K562 (cell line): ENCODE measurements at places on chromosomes 1 and 21.

DNA sequence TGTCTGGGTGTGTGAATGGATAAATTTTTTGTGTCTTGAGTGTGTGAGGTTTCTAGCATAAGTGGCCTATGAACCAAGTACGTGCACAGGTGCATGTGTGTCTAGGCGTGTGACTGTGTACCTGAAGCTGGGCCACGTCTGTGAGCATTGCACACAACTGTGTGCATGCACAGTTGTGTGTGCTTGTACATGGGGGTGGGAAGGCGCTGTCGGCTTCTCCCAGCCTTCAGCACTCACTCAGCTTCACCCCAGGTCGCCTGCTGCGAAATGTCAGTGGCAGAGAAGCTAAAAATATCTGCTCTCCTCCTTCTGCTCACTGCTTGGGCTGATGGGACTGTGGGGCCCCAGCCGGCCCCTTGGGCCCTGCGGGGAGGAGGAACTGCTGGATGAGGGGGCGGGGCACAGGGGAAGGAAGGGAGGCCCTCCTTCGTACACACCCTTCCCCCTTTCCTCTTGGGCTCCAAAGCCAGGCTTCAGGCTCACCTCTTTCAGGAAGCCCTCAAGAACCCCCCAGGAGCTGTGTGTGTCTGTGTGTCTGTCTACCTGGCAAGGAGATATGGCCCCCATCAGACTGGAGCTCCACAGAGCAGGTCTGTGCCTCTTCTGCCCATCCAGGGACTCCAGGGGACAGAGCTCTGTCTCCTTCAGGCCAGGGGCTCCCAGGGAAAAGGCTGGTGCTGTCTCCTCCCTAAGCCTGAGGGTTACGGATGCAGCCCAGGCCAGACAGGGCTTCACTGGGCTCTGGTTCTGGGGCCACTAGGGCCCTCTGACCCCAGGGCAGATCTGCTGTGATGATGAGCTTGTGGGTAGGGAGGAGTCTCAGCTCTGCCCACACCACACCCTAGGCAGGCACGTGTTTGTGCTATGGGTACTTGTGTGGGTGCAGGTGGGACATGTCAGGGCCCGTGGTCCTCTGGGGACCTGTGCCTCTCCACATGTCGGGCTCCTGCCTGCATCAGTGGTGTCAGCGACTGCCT, 35.6 kb upstream of the WASF2 start:
- peak; percentile 97 for DNase-seq

- no peak for DNase-seq
Observed at GRCh38 chr1:36151845-36152203, 2.5 kb upstream of the TRAPPC3 start.

DNA sequence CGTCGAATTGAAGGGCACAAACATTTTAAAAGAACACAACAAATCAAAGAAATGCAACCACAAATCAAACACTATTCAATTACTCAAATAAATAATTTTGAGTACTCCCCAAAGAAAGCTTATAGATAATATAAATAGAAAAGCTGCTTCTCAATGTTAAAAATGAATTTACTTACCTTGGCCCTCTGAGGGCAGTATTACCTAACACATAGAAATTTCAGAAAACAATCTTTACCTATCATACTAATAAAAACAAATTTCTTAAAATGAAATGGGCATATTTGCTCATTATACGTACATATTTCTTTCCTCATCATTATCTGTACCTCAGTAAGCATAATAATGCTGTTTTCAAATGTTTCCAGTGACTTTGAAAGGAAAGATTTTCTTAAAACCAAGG, 141.8 kb downstream of the AKT3 start:
- DNase-seq = no peak

DNA sequence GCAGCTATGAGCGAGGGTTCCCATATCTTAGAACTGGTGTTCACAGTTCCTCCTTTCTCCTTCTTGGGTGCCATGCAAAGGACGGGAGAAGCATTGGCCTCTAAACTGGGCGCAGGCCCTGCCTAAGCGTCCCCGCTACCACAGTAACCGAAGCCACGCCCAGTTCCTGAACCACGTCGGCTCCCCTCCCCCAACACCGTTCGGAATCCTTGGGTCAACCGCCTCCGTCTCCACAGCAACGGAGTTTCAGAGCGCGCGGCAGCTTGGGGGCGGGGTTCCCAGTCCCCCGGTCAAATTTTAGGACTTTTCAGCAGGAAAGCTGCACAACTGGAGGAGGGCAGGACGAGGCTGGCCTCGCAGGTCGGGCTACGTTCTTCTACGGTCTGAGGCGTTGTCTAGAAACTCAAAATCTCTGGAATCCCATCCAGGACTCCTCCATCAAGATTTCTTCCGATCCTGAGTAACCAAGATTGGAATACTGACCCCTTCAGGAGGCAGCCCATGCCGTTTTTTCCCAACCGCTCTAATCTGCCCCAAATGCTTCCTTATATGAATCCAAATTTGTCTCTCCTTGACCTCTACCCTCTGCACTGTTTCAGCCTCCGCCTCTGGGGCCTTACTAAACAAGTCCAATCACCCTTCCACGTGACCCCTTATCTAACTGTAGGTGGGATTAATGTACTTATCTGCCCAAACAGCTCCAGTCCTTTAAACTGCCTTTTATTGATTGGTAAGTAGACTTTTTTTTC, at the start of gene SPAG17:
Gene SPAG17, minus strand, starts transcription at position 145 of the 749 bp plus-strand sequence. Its CDS starts 71 bp downstream, at position 74.
- DNase-seq = peak; percentile 79

GRCh38 chr1:10979483-10979920, 33.0 kb upstream of the TARDBP start:
- no peak for DNase-seq

DNA sequence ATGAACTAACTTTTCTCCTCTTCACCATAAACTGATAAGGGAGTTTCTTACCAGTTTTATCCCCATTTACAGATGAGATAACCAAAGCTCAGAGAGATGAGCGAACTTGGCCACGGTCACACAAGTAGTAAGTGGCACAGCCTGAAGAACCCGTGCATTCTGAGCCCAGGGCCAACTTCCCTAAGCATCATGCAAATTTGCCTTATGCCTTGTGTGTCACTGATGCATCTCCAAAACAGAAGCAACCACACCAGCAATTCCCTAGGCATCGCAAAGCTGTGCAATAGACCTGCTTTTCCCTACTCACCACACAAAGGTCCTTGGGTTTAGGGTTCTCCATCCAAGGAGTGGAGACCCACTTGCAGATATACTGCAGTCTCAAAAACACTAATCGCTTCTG, 304.5 kb upstream of the KAZN start:
- DNase-seq = no peak

GRCh38 chr1:152479792-152480595, 30.6 kb upstream of the LCE5A start:
- peak; percentile 65 for DNase-seq

GRCh38 chr21:46322351-46323226, 1.1 kb downstream of the C21orf58 start:
- DNase-seq = no peak

DNA sequence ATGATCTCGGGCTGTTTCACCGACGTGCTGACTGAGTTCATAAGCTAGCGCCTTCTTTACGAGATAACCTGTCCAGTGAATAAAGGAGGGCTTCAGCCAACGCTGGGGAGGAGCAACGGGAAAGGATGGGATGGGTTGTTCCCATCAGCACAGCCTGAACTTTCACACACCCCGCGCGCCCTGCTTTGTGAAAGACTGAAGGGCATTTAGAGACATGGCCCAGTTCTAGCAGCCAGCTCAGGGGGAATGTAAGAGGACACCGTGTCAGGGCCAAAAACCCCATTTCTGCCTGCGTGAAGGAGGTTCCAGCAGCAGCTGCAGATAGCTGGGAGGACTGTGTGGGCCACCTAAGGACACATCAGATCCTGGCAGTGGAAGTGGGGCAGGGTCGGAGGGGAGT, 255.1 kb upstream of the RAB4A start:
- no peak for DNase-seq

- DNase-seq = no peak
Observed at GRCh38 chr1:210117198-210117597, 115.4 kb upstream of the SERTAD4 start.

DNA sequence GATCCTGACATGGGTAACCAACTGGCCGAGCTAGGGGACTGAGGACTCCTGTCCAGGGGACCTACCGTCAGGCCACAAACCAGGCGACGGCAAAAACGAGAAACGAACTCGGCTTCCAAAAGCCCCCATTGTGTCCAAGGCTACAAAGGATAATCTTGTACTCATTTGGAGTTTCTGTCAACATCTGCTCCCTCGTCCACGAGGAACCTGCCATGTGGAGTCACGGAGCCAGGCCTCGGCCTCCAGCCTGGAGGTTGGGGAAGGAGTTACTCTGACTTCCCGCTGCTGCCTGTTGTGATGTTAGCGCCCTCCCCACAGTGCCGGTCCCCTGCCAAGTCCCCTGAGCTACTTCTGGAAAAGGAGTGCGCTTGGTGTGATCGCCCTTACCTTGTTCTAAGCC, 7.3 kb downstream of the KRTAP10-1 start:
- no peak for DNase-seq

GRCh38 chr1:7388141-7388487, 383.0 kb upstream of the VAMP3 start:
- DNase-seq = no peak

- DNase-seq = no peak
Observed at GRCh38 chr1:23371987-23372880, 2.6 kb upstream of the ZNF436 start.

GRCh38 chr1:87089070-87089736, 174.8 kb downstream of the HS2ST1 start:
- no peak for DNase-seq

GRCh38 chr1:69038379-69038778, 529.3 kb upstream of the LRRC7 start:
- DNase-seq = no peak

DNA sequence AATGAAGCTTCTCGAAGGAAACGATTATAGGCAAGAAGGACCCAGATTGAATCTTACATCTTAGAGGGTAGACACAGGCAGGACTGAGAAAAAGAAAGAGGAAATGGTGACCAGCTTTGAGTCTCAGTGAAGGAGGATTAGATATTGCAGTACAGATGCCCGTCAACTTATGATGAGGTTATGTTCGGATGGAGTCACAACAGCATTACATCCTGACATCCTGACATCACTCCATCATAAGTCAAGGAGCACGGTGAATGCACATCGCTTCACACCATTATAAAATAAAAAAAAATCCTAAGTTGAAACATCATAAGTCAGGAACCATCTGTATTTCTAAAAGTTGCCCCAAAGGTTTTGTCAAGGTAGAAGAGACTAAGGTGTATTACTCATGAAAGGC, 312.3 kb upstream of the PLXNA2 start:
- DNase-seq = no peak

- DNase-seq = no peak
Observed at GRCh38 chr1:60488847-60489246, 415.3 kb upstream of the C1orf87 start.

GRCh38 chr1:110671361-110671760, 3.4 kb downstream of the KCNA3 start:
- DNase-seq = no peak

DNA sequence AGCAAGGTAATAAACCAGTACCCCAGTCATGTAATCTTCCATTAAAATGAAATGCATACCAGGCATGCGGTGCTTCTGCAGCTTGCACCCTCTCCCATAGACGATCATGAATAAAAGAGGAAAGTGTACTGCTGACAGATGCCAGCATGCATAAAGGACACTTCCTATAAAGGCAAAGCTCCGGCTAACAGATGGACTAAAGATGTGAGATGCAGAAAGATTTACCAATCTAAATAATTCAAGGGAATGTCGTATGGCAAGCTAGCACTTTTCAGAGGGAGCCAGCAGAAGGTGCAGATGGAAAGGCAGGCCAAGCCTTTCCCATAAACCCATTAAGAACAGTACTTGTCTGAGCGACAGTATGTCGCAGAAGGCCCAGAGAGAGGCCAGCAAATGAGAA, 542.0 kb downstream of the NUF2 start:
- DNase-seq = no peak

DNA sequence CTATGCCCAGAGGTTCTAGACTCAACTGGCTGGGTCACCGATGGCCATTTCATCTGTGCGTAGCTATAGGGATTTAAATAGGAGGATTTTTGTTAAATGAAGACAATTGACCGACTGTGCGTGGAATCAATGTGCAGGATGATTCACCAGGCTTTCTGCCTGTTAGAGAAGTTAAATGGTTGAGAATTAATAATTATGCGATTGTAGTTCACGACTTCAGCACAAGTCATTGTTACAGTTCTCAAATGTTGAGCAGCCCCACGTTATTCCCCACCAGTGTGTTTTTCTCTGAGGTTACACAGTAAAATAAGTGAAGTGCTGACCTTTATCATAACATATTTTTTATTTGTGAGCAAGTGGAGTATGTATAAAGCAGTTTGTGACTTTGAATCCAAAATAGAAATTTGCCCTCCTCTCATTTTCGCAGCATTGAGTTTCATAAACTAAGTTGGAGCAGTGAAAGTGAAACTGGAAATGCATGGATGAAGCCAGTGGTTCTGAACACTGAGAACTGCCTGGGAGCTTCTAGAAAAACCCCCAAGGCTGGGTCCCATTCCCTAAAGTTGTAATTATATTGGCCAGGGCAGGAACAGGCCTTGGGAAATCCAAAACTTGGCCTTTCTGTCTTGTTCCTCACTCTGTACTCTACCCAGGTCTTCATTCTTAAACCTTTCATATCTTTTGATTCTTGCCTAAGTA, 102.6 kb downstream of the GALNT2 start:
- DNase-seq = no peak

- DNase-seq = no peak
Observed at GRCh38 chr1:56811331-56811730, 7.9 kb downstream of the FYB2 start.
